A673 (cell line): ENCODE measurements at places on chromosomes 12 and 14.

DNA sequence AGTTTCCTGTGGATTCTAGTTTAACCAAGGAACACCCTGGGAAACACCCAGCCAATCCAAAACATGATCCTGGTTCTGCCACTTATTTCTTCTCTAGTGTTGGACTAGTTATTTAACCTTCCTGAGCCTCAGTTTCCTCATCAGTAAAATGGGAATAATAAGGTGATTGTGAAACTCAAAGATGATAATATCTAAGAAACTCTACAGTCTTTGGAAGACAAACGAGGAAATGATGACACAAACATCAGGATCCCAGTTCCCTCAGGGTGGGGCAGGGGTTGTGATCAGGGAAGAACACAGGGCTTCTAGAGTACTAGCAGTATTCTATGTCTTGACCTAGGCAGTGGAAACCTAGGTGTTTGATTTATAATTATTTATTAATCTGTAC, 18.1 kb upstream of the TMEM106C start:
- no peak for DNase-seq

DNA sequence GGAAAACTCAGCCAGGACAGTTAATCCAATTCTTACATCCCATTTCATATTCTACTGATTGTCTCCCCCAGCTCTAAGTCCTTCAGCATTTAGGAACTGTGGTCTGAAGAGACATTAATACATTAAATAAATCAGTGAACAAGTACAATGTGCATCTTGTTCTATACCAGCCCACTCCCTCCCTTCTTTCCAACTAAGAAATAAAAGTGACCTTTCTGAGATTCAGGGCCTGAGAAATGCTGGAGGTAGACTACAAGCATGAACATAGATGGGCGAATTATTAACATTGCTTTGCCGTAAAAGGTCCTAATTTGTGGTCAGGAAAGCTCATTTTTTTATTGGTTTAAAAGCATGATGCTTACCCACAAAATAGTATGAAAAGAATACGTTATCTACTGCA, 113.1 kb downstream of the NELL2 start:
- no peak for DNase-seq

- DNase-seq = no peak
These were observed 35.0 kb downstream of the MAP4K5 start for GRCh38 chr14:50497351-50497750.

DNA sequence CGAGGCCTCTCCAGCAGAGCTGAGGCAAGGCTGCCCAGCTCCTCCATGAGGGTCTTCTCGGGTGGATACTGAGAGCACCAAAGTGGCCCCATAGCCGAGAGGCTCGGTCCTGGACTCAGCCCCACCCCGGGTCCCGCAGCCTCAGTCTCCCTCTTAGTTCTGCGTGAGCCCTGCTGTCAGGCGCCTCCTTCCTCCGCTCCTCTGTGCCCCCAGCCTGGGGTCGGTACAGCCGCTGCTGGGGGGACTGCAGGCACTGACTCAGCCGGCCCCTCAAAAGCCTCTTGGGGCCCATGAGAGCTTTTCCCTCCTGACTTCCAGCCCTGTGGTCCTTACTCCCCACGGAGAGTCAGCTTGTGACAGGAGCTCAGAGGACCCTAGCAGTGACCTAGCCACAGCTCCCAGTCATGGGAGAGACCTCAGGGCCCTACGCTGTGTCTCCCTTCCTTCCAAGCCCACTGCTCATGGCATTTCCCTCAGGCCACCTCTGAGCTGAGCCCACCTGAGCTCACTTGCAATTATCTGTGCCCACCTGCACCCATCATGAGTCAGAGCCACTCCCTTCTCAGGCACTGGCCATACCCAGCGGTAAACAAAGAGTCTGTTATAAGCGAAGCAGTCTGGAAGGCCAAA, 295.0 kb upstream of the RTL1 start:
- no peak for DNase-seq

DNA sequence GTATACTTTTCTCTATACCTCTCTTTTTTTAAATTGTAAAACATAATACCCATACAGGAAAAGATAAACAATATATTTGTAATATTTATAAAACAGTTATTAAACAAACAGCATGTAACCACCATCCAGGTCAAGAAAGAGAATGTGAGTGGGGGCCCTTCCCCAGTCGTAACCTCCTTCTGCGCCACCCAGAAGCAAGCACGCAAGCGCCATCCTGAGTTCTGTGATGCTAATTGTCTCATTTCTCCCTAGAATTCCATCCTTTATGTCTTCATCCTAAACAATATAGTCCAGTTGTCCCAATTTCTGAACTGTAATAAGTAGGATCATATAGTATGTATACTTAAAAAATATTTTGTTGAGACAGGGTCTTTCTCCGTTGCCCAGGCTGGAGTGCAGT, 129.5 kb downstream of the EXOC5 start:
- DNase-seq = no peak
